ENCODE measurements at places on chromosomes 7 and 10.

DNA sequence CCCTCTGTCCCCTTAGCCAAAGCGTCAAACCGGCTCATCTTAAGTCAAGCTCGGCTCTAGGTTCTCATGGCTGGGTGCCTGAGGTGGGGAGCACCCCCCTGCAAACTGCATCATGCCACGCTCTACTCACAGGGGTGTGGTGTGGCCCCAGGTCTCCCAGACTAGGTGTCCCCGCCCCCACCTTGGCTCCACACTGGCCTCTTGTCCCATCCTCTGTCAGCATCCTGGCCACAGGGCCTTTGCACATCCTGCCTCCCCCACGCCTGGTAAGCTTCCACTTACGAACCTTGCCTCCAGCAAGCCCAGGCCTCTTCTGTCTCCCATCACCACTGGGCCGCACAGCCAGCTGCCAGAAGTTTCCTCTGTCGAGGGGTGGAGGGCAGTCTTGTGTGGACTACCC is 20.2 kb upstream of the GRIFIN start:
- no peak for DNase-seq

GRCh38 chr10:95513941-95514392 is 47.2 kb downstream of the SORBS1 start:
- DNase-seq, result no peak

GRCh38 chr7:13976594-13976993 is 12.9 kb downstream of the ETV1 start:
- no peak for DNase-seq

DNA sequence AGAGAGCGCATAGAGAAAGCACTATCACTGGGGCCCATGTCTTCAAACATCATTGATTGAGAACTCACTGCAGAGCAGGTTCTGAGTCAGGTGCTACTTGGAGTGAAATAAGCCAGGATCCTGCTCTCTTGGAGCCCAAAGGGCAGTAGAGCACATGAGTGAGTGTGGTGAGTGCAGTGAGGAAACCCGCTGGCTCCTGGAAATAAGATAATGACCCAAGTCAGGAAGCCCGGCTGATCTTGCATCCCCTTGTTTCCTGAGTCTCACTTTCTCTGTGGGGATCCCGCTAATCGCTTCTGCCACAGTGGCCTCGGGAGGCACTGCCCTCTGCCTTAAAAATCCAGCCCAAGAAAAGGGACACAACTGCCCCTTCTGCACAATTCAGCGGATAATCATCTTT is 7.1 kb upstream of the FAM107B start:
- DNase-seq, result no peak
